ENCODE measurements at places on chromosomes 11 and 22.

- DNase-seq: no peak
Observed at GRCh38 chr11:70532066-70532440, 133.7 kb downstream of the CTTN start.

DNA sequence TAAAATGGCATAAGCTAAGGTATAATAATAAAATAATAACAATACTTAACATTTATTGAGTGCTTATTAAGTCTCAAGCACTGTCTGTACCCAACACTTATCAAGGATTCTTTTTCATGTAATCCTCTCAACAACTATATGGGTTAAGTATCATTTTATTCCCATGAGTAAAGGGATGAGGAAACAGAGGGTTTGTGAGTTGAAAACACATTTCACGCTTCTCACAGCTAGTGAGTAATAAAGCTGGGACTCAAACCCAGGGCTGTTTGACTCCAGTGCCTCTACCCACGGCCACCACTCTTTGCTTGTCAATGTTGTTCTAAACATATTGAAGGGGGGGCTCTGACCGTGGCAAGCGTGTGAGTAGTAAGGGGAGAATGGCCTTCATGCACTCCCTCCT is 8.7 kb downstream of the CD3E start:
- DNase-seq: no peak

DNA sequence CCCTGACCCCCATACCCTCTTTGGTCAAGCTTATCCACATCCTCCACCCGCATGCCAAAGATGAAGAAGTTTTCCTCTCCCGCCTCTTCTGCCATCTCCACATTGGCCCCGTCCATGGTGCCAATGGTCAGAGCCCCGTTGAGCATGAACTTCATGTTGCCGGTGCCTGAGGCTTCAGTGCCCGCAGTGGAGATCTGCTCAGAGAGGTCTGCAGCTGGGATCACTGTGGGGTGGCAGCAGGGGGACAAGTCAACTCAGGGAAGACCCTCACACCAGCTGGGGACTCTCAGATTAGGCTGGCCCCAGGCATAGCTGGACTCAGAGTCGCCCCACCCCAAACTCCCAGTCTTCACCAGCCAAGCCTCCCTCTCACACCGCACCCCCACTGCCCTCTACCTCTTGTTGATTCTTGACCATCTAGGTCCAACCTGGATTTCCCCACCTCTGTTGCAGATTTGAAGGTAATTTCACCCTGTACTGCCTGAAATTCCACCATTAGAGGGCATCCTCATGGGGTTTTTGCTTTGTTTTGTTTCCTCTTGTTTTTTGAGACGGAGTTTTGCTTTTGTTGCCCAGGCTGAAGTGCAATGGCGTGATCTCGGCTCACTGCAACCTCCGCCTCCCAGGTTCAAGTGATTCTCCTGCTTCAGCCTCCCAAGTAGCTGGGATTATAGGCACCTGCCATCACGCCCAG is 6.6 kb upstream of the RASGRP2 start:
- DNase-seq: no peak

- no peak for DNase-seq
Observed at GRCh38 chr11:74680035-74680671, 51.1 kb downstream of the CHRDL2 start.

DNA sequence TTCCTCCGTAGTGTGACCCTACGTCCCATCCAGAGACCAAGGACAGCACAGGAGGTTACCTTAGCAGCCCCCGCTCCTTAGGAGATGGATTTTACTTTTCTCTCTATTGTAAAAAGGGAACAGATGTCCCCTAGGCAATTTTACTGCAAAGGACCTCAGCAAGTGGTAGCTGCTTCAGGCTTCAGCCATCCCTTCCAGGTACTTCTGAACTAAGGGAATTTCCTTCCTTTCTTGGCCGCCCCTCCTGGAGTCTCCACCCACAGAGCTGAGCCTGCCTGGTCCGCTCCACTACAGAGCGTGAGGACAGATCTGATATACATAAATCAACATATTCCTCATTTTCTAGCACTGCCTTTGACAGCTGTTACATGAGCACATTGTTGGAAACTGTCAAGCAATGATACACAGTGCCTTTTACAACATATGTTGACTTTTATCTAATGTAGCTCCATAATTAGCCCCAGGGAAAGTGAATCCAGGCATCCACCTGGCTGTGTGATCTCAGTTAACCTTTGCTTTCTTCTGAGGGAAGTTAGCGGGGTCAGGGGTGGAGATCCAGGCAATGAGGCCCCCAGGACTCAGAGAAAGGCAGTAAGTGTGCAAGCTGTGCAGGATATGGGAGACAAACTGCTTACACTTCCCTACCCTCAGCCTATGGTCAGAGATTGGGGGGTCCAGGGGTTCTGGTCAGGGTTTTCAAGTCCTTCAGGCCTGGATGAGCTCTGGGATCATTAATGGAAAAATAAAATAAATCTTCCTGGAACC is 51.9 kb downstream of the SPATA19 start:
- no peak for DNase-seq

DNA sequence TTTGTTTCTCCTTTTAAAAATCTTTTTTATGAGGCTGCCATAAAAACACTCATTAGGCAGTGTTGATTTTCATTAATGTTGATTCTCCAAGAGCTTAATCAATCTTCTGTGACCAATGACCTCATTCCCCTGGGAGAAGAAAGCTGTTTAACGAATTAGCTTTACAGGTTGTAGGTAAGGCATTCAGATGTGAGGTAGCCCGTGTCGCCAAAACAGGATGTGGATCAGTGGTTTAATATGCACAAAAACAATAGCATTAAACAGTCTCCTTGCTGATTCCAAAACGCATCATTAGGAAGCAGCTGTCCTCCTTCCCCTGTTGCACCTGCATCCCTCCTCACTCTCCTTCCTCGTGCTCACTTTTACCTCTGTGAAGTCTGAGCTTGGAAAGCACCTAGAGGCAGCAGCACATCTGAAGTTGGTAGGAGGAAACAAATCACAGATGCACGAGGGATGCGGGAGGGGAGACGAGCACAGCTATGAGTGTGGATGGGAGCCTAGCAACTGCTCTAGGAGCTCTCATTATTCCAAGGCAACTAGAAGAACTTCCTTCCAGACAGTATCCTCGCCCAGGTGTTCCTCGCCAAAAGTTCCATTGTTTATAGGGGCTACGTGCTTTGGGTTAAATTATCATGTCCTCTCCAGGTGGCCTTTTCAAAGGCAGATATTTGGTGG is 179.4 kb upstream of the SNX19 start:
- no peak for DNase-seq

- DNase-seq: no peak
Observed at GRCh38 chr22:24973872-24974271, 21.4 kb downstream of the KIAA1671 start.

- DNase-seq: no peak
Observed at GRCh38 chr11:12175694-12176241, 65.4 kb downstream of the MICAL2 start.

Measured in HL-60 (cell line).